ENCODE measurements at places on chromosomes 4 and X. TPM values are rescaled to one million over a fixed set of nuclear protein-coding genes. Genes with fewer than 3 reads are reported as not detected.

- no peak for DNase-seq
Measured at GRCh38 chr4:10063544-10064300, 42.4 kb upstream of the SLC2A9 start.

Gene IQCM
- not detected for total RNA-seq

Gene CT45A1
- total RNA-seq: not detected

Gene MAGEB2
- not detected for total RNA-seq

- DNase-seq: no peak
Measured at GRCh38 chrX:20968996-20969395, 405.2 kb upstream of the CNKSR2 start.

DNA sequence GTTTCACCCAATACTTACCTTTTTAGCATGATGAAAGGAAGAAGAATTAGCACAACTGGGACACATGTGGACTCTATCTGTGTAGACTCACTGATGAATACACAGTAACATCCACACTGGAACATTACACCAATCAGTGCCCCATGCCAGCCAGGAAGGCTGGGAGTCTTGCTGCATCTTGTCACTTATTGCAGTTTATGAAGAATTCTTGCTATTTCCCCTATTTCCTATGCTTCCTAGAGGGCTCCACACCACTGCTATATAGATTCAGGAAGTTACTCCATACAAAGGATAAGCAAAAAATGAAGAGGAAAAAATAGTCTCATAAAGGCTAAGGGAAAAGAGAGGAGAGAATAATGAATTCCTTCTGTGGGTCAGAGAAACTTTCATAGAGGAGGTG, 201.0 kb downstream of the CAMK2D start:
- no peak for DNase-seq

DNA sequence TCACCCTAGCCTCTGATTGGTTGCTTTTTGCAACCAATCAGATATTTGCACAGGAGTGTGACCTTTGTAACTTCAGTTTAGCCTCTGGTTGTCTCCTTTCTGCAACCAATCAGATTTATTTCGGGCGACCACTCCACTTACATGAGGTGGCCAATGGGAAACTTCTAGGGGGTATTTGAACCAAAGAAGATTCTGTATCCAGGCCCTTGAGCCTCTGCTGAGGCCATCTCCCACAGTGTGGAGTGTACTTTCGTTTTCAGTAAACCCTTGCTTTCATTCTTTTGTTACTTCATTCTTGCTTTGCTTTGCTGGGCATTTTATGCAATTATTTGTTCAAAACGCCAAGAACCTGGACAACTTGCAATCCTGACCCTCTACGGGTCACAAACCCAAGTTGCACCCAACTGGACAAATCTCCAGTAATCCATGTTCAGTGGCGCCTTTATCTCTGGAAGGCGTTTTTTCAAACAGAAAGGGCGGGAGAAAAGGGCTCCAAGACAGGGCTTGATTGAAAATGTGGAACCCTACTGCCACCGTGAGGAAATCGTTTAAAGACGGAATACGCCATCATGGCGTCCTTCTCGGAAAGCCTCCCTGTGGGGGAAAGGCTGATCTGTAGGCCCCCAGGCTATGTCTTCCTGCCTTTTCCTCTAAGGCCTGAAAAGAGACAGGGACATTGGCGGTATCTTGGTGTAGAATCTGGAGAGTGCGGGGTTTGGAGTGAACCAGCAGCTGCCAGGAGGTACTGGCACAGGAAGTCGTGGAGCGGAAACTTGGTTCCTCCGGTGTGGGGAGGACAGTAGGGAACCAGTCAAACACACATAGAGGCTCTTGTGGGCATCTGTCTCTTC, 184.6 kb downstream of the OR13H1 start:
- DNase-seq: no peak

- no peak for DNase-seq
Measured at GRCh38 chr4:76767983-76768382, 130.0 kb downstream of the SOWAHB start.

DNA sequence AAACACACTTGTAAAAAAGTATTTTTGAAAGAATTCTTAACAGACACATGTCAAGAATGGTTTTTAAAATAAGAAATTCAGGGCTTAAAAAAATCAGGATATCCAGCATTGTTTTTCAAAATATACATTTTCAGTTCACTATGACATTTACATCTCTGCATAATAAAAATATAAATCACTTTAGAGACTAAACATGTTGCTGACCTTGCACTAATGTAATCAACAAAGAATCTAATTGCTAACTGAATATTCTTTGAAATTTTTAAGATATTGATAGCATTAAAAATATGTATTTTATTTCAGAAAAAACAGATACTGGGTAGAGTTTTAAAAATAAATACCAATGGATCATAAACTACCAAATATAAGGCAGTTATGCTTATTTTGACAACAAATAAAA, 26.4 kb downstream of the RPS6KA6 start:
- no peak for DNase-seq

DNA sequence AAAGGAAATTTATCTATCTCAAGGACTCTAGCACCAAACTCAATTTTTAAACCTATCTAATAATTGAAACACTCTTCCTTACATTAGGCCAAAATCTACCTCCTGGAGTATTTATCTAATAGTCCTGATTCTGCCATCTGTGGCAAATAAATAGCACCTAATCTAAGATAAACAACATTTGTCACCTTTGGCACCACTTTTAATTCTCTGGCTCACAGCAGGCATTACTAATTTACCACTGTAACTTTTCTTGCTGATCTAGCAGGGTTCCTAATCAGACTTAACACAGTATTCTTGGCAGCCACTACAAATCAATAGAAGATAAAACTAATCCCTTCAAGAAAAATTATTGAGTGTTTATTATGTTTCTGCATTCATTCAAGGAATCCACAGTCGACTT, 161.1 kb downstream of the KCTD8 start:
- no peak for DNase-seq

Gene NHS
- 2.5 TPM for total RNA-seq

- DNase-seq: no peak
Measured at GRCh38 chr4:128444544-128445302, 157.1 kb upstream of the PGRMC2 start.

DNA sequence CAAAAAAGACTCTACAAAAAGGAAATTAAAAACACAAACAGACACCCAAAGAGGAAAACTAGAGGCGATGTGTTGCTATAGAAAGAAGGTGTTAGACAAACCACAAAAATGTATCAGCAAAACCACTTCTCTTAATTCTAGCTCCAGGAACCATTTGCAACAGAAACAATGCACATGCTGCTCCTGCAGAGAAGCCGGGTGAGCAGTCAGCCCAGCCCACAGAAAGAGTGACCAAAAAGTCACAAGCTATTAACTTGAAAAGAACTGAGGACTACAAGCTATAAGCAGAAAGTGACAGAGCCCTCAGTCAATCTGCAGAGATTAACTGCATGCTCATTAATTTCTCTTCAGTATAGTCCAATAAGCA, 96.2 kb upstream of the KLHL13 start:
- no peak for DNase-seq

Gene NIPAL1
- 2.0 TPM for total RNA-seq

DNA sequence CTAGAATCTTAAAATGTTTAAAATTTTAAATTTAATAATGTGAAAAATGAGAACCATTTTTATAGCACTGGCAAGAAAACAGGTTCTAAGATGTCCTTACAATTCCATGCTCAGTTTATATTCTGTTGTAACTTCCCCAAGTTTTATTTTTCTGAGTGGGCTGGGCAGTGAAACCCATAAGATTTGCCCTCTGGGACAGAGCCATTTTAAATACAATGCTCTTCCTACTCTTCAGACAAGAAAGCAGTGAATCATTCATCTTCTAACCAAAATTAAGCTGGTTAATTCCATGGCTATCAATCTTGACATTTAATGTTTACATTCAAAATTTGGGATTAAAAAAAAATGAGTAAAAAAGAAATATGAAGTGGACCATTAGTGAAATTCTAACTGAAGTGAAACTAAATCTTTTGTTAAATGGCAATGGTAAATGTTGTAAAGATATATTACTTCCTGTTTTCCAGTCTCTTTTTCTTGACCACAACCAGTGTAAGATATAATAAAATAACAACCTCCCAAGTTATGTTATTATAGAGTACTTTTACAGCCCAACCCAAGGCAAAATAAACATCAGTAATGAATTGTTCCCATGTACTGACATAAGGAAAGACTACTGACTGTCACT, 37.2 kb upstream of the PTPN13 start:
- no peak for DNase-seq

Gene SPCS3
- 151 TPM for total RNA-seq

- DNase-seq: no peak
Measured at GRCh38 chr4:98181809-98182208, 38.5 kb upstream of the STPG2 start.

GRCh38 chr4:8346838-8347605, 77.5 kb downstream of the HTRA3 start:
- DNase-seq: no peak

DNA sequence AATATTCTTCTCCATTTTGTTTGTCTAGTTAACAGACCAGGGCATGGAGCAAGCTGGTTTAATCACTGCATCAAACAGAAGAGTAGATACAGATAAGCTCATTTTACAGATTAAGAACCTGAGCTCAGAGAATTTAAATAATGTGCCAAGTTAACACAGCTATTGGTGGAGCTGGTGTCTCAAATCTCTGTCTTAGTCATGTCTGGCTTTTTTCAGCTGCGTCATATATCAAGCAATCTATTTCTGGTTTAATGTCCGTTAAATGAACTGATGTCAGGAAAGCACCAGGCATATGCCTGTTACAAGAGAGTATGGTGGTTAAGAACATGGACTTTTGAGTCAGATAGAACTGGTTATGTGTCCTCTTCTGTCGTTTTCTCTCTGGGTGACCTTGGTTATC, 79.8 kb upstream of the ADGRA3 start:
- no peak for DNase-seq

GRCh38 chr4:110128029-110128428, 70.4 kb downstream of the ELOVL6 start:
- DNase-seq: no peak

- DNase-seq: no peak
Measured at GRCh38 chr4:81685104-81685503, 213.4 kb upstream of the RASGEF1B start.

GRCh38 chr4:16914208-16914607, 15.8 kb upstream of the LDB2 start:
- DNase-seq: no peak

Measured in upper lobe of right lung (tissue), 1 donor.